Psoas muscle (tissue), 8 donors: ENCODE measurements at places on chromosomes 6 and 20. TPM values are rescaled to one million over a fixed set of nuclear protein-coding genes. Genes with fewer than 3 reads are reported as not detected.

- no peak for DNase-seq
These were observed 45.6 kb downstream of the DUSP22 start for GRCh38 chr6:337805-338368.

The HLA-DPA1 gene
- polyA plus RNA-seq = 10.9 TPM

DNA sequence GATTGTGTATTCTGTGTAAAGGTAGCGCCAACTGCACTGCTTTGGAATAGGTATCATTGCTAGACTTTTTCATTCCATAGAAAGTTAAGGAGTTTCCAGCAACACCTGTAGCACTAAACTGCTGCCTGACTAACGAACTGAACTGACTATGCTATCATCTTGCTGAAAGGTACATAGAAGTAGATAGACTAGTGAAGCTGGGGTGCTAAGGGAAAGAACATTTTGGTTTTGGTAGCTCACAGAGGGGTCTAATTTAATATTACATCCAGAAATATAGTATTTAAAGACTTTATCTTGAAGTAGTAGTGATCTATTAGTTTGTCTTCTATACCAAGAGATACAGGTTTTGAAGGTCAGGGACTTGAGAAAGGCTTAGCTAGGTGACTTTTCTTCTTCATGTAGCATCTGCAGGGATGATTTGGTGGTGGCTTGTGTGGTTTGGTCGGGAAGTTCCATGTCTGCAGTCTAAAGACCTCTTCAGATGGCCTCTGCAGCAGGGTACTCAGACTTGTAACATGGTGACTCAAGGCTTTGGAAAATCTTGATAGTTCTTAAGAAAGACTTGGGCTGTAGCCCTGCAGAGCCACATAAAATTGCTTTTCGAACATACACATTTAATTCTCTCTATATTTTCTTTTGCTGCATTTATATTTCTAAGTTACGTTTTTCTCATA, 10.2 kb downstream of the SENP6 start:
- DNase-seq = no peak

- no peak for DNase-seq
These were observed 33.1 kb upstream of the CHRNA4 start for GRCh38 chr20:63394069-63394919.

DNA sequence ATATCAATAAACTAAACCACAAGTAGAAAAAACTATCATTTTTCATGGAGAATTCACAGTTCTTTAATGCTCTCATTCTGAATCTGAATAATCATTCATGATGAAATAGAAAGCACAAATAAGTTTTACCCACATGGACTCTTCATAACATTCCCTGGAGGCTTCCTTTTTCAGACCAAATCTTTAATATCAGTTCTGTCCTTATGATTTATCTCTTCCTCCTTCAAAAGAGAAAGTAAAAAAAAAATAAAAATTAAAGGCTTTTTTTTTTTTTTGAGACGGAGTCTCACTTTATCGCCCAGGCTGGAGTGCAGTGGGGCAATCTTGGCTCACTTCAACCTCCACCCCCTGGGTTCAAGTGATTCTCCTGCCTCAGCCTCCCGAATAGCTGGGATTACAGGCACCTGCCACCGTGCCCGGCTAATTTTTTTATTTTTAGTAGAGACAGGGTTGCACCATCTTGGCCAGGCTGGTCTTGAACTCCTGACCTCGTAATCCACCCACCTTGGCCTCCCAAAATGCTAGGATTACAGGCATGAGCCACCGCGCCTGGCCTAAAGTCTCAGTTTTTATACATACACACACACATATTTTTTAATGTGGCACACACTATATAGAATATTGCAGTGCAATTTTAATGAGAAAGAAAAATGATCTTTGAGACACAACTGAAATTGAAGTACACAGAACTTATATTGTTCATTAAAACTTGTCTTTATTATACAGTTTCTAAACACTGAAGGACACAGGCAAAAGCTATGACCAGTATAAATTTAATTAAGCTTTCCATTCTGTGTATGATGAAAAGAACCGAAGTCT, 31.9 kb upstream of the ZNF217 start:
- DNase-seq = no peak

DNA sequence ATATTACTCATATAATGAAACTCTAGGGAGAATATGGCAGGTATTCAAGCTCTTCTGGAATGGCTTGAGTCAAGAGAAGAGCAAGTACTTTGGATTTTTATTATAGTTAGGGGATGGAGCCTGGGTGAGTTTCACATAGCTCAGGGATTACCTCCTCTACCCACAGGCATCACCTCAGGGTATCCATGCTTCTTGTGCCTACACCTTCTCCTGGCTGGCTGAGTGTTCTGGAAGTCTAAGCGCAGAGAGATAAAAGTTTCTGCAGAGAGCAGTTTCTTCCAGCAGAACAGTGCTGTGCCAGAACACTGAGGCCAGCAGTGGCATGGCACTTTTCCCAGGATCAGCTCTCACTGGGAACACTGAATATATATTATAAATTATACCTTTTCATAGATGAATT, 199.7 kb upstream of the KCNQ5 start:
- DNase-seq = no peak

The TENT5A gene
- 1.8 TPM for polyA plus RNA-seq

DNA sequence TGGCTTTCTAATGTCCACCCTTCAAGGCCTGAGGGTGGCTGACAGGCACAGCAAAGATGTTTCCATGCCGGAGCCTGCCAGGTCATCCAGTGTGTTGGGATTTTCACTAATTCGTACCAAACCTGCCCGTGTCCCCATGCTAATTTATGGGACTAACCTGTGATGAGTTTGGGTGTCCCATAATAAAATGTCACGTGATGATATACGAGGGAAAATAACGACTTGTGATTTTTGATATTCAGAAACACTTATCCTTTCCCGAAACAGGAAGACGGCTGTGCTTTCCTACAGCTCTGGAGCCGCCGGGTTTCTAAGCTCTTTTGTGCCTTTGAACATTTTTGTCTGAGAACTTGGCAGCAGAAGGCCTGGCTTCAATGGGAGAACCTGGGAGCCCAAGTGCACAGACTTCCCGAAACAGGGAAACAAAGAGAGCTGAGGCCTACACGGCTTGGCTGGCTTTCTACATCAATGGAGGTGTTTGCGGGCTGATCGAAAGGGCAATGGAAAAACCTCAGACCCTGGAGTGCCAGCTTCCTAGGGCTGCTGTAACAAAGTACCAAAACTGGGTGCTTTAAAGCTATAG, 171.9 kb upstream of the JARID2 start:
- DNase-seq = no peak

DNA sequence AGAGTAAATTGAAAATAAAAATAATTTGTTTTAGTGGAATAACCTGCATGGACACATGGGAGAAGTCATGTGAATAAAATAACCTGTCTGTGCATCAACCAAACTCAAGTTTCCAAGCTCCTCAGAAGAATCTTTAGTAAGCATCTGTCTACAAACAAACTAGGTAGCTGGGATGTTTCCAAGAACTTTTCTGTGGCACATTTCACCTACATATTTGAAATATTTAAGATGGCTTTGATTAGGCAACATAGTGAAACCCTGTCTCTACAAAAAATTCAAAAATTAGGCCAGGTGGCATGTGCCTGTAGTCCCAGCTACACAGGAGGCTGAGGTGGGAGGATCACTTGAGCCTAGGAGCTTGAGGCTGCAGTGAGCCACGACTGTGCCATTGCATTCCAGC, 168.2 kb downstream of the DST start:
- DNase-seq = no peak

DNA sequence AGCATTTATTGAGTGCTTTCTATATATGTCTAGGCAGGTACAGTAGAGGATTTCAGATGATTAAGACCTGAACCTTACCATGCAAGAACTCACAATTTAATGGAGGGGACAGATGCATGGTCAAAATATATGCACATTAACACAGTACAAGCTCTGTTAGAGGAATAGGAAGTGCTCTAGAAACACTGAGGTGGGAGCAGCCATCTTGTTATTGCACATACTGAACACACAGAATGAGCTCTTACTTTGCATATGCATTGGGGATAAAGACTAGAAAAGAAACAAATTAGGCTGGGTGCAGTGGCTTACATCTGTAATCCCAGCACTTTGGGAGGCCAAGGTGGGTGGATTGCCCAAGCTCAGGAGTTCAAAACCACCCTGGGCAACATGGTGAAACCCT, 438.3 kb downstream of the UTRN start:
- no peak for DNase-seq

GRCh38 chr20:35187584-35188190, 15.8 kb downstream of the PROCR start:
- no peak for DNase-seq

The FRK gene
- 0.44 TPM for polyA plus RNA-seq

The PNPLA1 gene
- polyA plus RNA-seq = 0.05 TPM

DNA sequence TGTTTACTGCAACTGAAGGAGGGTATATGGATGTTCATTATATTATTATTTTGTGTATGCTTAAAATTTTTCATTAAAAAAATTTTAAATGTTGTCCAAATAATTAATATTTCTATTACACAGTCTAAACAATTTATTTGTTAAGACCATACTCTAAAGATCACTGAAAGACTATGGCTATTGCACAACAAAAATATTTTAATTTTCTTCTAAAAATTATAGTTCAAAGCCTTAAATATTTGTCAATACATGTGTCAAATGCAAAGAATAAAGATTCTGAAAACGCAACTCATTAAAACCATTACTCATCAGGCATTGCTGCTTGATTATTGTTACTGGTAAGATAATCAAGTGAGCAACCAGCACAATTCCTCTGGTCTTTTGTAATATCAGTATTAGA, 2.2 kb downstream of the MMS22L start:
- no peak for DNase-seq

- DNase-seq = no peak
These were observed 14.6 kb downstream of the GMDS start for GRCh38 chr6:2230659-2231277.

- DNase-seq = no peak
These were observed 324.7 kb upstream of the RUNX2 start for GRCh38 chr6:45003387-45003786.

The DUSP15 gene
- polyA plus RNA-seq = 0.17 TPM

The ARMC2 gene
- polyA plus RNA-seq = 2.0 TPM

The SENP6 gene
- polyA plus RNA-seq = 17.6 TPM

The PBOV1 gene
- not detected for polyA plus RNA-seq

The FOXS1 gene
- 1.3 TPM for polyA plus RNA-seq
